MCF 10A (cell line): ENCODE measurements at places on chromosomes 1 and 21.

- DNase-seq: no peak
Measured at GRCh38 chr1:244296447-244296846, 155.3 kb downstream of the ADSS2 start.

DNA sequence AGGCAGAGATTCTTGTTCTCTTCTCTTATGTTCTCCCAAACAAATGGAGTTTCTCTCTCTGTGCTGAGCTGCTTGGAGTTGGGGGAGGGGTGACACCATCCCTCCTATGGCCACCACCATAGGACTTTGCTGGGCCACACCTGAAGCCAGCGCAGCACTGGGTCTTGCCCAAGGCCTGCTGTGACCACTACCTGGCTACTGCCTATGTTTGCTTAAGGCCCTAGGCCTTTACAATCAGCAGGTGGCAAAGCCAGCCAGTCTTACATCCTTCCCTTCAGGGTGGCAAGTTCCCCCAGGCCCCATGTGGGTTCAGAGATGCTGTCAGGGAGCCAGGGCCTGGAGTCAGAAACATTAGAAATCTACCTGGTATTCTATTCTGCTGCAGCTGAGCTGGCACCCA lies 6.3 kb upstream of the MTARC2 start:
- DNase-seq: no peak

GRCh38 chr1:70978623-70979022 lies 69.0 kb downstream of the PTGER3 start:
- DNase-seq: no peak

DNA sequence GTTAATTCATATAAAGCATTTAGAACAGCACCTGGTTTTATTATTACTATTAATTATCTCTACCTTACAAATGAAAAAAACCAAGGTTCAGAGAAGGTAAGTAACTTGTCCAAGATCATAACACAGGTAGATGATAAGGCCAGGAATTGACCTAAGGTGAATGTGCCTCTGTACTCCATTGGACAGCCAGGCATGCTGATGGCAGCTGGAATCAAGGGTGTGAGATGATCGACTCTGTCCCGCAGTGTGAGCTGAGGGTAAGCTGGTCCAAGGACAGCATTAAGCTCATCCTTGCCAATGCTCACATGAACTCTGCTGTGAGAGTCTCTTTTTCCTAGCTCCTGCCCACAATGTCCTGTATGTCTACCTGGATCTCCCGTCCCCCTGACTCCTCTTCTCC lies 58.4 kb downstream of the DMAP1 start:
- DNase-seq: no peak

DNA sequence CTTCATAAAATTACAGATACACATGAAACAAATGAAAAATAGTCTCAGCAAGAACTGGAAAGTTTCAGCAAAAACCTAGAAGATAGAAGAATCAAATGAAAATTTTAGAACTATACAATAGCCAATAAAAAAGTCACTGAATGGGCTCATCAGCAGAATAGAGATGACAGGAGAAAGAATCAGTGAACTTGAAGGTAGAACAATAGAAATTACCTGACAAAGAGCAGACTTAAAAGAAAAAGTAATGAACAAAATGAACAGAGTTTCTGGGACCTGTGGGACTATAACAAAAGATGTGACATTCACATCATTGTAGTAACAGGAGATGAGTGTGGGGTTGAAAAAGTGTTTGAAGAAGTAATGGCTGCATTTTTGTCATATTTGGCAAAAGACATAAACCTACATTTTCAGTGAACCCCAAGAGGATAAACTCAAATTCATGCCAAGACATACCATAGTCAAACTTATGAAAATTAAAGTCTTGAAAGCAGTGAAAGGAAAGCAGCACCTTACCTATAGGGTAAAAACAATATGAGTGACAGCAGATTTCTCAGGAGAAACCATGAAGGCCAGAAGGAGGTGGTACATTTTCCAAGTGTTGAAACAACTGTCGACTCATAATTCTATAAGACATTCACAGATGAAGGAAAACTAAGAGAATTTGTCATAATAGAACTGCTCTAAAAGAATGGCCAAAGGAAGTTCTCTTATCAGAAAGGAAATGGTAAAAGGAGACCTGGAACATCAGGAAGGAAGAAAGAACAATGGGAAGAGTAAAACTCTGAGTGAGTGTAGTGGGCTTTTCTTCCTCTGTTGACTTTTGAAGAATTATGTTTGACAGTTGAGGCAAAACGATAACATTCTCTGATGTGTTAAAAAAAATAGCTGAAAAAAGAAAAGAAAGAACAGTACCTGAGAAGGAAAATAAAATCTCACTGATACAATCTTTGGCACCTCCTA lies 23.5 kb downstream of the NTPCR start:
- no peak for DNase-seq

- DNase-seq: no peak
Measured at GRCh38 chr1:179742717-179743678, at the start of gene FAM163A. FAM163A (plus strand) TSS chr1:179743291; CDS start chr1:179813098, 69,807 bp downstream.

DNA sequence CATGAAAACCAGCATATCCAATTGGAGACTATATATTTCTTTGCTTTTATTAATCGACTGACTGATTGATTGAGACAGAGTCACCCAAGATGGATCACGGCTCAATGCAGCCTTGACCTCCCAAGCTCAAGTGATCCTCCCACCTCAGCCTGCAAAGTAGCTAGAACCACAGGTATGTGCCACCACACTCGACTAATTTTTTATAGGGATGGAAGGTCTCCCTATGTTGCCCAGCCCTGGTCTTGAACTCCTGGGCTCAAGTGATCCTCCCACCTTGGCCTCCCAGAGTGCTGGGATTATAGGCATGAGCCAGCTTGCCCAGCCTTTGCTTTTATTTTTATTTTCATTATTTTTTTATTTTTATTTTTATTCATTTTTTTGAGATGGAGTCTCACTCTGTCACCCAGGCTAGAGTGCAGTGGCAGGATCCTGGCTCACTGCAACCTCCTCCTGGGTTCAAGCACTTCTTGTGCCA lies 5.4 kb downstream of the SPEN start:
- DNase-seq: no peak

DNA sequence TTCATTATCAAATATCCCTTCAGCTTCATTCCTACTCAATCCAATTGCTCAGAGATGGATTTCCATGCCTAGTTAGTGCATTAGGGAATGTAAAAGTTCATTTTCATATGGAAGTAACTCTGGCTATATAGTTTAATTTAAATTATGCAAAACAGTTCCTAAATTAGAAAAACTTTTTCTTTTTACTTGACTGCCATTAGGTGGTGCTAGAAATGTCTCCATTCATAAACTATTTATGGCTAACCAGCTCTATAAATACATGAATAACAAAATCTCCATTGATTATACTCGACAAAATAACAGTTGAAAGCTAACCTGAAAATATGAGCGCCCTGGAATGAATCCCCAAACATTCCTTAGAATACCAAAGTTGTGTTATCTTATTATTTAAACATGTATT lies 311.4 kb downstream of the USH2A start:
- DNase-seq: no peak
